ENCODE measurements at places on chromosomes 5 and 9.

- DNase-seq, result no peak
These were observed 7.6 kb downstream of the ZMAT2 start for GRCh38 chr5:140707812-140708211.

DNA sequence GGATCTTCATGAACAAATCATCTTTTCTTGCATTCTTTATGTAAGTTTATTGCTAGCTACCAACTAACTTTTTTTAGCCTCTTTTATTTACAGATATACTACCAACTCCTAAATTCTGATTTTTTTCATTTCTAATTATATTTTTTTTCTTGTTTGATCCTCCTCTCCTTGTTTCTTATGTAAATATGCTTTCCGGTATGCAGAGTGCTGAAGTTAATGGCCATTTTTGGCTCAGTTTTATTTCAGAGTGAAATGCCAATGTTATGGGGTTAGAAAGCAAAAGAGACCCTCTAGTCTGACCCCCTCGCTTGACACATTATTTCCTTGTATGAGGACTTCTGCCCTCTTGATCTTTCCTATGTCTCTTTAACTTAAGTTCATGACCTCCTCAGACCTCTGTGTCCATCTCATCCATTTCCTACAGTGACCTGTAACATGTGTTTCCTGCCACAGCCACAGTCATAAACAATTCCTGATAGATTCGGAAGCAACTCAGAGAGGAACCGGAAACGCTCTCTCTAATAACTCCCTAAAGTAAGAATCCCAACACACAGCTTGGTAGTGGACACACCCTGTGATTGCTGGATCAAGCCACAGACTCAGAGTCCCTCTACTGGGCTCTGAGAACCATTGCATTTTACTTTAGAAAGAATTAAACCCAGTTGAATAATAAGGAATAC, 42.9 kb upstream of the AFAP1L1 start:
- DNase-seq, result no peak

- DNase-seq, result no peak
These were observed 333.7 kb downstream of the ELAVL2 start for GRCh38 chr9:23492126-23493002.

DNA sequence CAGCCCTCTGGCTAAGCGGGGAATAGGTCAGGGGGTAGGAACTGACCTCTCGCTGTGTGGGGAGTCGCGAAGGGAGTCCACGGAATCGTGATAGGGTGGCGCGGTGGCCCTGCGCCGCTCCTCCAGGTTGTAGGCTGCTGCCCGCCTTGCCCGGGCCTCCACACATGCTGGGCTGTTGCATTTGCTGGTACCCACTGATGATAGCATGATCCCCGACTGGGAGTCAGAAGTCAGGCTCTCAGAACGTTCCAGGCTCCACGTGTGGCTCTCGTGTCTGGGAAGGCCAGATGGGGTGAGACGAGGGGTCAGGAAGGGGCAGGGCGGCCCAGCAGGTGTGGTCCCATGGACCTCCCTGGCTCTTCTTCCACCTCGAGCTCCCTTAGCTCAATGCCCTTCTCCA, 56.0 kb downstream of the PSD2 start:
- no peak for DNase-seq

DNA sequence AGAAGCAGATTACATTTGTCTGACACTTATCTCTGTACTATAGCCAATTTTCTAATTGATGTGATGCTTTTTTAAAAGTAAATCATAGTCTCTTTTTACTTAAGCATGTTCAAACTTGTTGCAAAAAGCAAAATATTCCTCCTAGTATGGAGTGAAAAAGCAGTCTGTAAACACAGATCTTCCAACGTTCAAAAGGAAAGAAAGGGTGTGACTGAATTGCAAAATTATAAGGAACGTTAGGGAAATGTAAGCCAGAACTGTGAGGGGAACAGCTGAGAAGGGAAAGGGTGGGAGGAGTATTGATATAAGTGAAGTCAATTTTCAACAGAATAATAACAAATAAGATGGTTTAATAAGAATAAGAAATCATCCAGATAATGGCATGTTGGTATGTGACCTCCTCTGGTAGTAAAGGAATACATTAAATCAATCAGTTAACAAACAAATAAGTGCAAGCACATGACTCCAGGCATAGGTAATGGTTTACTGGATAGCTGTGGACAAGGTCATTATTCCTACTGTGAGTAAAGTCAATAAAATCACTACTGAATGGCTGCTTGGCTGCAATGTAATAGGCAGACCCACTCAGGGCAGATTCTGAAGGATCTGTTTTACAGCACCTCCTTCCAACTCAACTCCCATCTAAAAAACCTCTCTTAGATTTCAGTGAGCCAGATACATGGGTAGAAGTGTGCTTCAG, 239.1 kb upstream of the NMUR2 start:
- DNase-seq, result no peak

- DNase-seq, result peak; percentile 73
These were observed 96.5 kb downstream of the GADD45G start for GRCh38 chr9:89701221-89701798.

DNA sequence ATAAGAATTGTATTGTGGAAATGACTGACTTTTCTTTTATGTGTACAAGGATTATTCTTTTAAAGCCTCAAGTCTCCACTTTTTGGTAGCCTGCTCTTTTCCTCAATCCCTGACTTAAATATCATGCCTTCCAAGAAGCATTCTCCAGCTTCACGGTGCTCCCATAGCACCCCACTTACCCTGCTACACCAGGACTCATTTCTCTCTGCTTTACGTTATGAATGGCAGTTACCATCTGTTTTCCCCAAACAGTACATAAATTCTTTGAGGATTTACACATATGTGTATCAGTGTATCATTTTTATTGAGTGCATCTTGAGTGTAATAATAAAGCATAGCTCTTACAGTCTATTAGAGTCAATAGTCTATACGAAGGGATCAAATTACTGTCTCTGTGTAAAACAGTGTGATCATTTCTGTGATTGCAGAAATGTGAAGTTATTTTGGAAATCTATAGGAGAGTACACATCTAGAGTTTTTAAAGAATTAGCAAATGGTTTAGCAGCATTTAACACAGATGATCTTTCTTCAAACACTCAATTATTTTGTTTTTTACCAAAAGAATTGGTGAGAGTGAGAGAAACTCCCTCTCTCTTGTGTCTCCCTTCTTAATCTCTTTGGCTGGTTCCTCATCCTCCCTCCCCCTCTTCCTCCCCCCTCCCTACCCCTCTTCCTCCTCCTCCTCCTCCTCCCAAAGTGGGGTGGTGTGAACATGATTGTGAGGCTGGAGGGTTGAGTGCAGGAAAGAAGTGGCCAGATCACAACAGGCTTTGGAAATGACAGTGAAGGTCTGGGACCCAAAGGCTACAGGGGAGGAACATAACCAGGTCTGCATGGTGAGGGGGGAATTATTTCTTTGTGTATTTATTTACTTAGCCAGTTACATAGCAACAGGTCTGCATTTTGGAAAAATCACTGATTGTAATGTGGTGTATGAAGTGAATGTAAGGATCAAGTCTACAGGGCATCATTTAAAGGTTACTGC, 27.6 kb upstream of the ECM2 start:
- no peak for DNase-seq

DNA sequence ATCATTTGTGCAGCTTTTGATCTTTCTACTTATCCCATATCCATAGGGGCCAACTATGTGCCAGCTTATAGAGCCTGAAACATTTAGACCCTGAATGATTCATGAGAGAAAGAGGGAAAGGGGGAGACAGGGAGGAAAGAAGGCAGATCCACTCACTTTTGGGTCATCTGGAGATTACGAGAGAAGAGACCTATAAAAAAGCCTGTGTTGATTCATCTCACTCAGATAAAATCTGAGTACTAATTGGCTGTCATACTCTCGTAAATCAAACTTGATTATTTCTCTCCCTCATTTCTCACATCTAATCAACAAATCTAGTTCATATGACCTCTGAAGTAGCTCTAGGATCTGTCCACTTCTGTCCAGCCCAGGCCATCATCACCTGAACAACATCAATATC, 137.1 kb downstream of the ARL15 start:
- no peak for DNase-seq

- DNase-seq, result no peak
These were observed 115.6 kb downstream of the CETN3 start for GRCh38 chr5:90293931-90294330.

DNA sequence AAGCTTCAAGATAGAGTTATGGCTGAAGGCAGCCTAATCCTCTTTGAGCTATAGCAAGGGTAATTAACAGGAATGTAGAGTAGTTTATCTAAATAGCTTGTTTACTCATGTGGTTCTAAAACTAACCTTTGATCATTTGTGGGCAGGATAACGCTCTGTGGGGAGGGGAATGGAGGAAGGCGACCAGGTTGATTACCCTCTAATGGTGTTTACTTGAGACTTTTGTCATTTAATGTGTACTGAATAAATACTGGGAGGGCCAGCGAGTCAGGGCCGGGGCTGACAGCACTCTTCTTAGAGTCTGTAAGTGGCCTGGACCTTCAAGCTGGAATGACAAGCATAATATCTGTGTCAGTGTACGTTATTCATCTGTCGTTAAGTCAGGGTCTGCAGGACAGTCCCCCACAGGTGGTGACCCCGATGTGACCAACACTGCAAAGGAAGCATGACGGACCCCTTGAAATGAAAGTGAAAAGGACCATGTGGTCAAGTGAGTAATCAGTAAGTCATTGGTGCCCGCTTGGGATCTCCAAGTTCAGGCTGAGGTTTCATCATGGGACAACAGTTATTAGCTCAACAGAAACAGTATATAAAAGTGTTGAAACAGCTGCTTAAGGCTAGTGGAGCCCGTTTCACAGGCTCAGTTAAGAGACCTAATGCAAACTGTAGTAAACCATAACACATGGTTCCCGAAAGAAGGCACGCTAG, 162.6 kb downstream of the CPLANE1 start:
- DNase-seq, result no peak

GRCh38 chr9:37369671-37370070, 52.8 kb upstream of the GRHPR start:
- DNase-seq, result peak; percentile 19

GRCh38 chr9:75242426-75242825, 154.1 kb downstream of the OSTF1 start:
- no peak for DNase-seq

DNA sequence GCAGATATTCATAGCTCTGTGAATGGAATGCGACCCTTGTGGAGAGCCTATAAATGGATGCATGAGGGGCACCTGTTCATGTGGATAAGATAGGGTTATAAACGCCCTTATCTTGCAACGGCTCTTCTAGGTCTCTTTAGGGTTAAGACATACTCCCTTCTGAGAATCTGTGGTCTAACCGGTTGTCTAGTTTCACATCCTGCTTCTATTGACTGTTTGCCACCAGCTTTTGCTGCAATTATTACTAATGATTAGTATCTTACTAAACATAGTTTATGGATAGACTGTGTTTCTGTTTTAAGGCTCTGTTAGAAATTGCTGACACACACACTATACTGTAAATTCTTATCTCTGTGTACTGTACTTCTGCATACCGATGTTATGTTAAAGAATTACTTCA, 198.9 kb upstream of the CYLC2 start:
- no peak for DNase-seq

DNA sequence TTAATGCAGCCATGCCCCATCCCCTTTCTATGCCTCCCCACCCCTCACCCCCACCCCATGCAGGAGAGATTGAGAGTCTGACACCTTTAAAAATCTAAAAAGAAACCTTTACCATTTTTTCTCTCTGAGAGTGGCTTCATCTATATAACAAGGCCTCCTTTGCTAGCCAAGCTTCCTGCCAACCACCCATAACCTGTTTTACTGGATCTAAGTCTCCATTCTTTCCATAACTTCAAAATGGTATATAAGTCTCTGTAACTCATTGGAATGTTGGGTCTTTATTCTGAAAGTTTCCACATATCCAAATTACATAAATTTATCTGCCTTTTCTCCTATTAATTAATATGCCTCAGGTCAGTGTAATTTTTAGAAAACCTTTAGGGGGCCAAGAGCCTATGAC, 1174.0 kb downstream of the MAT2B start:
- no peak for DNase-seq

DNA sequence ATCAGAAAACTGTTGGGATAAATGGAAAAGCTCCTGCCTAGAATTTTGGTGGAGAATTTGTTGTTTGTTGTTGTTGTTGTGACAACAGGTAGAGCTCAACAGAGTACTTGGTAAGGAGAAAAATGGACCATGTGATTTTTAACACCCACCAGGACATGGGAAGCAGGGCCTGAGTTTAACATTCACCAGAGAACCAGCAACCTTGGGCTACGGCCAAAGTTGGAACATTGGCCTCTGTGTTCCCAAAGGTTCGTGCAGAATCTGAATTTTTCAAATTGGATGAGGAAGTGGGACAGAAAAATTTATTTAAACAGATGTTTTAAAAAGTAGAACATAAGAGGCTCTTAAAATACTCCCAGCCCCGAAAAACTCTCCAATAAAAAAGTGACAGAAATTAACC, 127.0 kb downstream of the GNA14 start:
- no peak for DNase-seq

DNA sequence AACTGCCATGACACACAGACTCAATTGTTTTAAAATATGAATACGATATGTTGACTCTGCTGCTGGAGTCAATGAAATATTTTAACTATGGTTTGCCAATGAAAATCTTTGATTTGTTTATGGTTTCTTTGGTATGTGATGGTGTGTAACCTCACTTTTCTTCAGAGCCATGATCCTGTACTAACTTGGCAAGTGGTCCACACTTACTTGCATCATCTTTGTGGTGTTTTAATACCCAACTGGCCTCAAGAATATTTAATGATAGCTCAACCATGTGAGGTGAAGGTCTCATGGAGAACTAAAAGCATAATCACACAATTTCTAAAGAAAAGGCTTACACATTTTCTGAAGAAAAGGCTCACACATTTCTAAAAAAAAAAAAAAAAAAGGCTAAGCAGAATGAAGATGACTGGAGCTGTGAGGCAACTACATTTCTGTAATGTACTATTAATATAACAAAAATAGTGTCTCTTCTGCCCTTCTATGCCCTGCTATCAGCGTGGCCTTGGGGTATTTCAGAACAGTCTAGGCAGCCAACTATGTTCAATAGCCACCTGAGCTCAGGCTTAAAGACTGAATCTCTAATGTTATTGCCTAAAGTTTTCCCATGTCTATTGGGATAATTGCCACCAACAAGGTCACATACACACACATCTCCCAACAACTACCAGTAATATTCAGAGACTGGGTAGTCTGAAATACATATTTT, 395.0 kb downstream of the MLLT3 start:
- no peak for DNase-seq

GRCh38 chr5:137148655-137149054, 350.5 kb downstream of the SPOCK1 start:
- DNase-seq, result no peak

DNA sequence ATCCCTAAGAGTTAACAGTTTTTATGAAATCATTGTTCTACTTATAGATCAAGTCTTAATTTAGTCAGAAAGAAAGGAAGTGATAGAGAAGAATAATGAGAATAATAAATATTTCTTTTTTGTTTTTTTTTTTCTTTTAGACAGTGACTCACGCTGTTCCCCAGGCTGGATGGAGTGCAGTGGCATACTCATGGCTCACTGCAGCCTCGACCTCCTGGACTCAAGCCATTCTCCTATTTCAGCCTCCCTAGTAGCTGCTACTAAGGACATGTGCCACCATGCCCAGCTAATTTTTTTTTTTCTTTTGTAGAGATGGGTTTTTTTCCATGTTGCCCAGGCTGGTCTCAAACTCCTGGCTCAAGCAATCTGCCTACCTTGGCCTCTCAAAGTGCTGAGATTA, 11.0 kb downstream of the IFNA21 start:
- DNase-seq, result no peak
